BJ (cell line): ENCODE measurements at places on chromosomes 5 and 9.

- no peak for DNase-seq
These were observed 1.8 kb upstream of the SELENOP start for GRCh38 chr5:42813533-42813932.

- no peak for DNase-seq
These were observed 10.5 kb downstream of the ADGRV1 start for GRCh38 chr5:90569084-90569483.

- DNase-seq, result no peak
These were observed 5.9 kb upstream of the SPOUT1 start for GRCh38 chr9:128835246-128836210.

- DNase-seq, result no peak
These were observed 7.3 kb upstream of the SLC25A51 start for GRCh38 chr9:37911271-37911681.

DNA sequence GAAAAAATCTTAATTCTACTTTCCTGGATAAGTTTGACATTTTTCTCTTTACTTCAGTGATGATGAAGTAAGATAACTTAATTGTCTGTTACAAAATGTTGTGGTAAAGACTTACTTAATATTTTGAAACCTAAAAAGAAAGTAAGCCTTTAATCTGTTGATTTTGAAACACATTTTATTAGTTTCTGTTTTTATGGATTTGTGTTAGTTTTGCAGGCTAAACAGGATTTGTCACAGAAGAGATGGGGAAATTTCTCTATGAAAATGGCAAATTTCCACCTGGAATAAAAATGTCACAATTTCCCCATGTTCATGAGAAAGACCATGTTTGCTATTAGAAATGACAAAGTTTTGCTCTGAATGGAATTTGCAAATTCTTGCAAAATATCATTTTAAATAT, 237.1 kb downstream of the RFX3 start:
- DNase-seq, result peak; percentile 15

DNA sequence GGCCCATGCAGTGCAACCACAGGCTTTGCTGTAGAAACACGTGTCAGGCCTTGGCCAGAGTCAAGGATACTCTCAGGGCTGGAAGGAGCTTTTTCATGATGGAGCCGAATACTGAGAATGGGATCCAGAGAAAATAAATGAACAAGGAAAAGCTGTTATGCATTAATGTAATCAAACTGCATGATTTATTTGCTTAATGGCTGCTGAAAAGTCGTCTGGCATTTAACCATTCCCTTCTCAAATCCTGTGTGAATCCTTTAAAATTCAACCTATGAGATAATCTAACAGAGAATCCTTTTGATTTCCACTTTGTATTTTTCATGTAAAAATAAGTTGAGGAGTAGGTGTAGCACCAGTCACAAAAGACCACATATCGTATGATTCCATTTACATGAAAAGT, 24.1 kb upstream of the GNA14 start:
- DNase-seq, result no peak

DNA sequence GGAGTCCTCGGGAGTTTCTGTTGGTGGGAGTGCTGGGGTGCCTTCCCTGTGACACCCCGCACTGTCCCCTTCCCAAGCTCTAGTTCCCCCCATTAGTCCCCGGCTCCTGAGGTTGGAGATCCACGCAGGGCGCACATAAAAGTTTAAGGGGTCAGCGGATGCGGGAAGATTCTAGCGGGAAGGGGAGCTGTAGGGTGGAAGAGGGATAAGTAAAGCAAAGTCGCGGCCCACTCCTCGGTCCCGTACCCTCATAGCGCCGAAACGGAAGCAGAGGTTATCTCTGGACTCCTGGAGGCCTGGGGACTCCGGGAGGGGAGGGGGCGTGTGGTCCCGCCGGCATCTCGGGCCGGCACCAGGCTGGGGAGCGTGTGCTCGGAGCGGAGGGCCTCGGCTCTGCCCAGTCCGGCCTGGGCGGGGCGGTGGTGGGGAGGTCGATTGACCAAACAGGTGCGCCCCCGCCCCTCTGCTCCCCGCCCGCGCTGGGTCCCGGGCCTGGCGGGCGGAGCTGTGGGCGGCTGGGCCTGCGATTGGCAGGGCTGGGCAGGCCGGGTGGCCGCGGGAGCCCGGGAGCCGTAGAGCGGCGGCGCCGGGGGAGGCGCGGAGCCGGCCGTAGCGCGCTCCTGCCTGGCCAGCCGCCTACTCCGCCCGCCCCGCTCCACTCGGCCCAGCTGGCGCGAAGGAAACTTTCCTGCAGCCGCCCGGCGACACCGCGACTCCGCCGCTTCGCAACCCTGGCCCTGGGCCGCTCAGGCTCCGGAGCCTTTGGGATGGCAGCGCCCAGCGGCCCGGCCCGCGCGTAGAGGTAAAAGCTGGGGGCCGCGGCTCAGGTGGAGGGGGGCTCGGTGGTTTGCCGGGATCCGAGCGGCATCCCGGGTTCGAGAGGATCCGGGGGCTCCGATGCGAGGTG, 52.2 kb upstream of the DAB2IP start:
- DNase-seq, result no peak

DNA sequence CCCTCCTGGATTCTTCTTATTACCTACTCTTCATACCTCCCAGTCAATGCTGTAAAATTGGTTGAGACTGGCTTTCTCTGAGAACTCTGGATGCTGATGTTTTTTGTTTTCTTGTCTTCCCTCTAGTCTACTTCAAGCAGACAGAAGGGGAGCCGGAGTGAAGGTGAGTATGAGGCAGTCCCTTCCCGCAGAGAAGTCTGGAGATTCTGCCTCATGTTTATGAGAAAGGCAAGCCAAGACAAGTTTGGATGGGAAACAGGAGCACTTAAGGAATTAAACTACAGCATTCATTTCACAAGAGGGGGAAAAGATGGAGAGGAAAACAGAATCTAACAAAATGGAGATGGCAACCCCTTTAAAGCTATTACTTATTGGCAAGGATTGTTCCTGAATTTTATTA, 246.1 kb downstream of the TRIM32 start:
- no peak for DNase-seq

- DNase-seq, result peak; percentile 51
These were observed 68.2 kb downstream of the NR2F1-AS1 start for GRCh38 chr5:93512799-93513198.

DNA sequence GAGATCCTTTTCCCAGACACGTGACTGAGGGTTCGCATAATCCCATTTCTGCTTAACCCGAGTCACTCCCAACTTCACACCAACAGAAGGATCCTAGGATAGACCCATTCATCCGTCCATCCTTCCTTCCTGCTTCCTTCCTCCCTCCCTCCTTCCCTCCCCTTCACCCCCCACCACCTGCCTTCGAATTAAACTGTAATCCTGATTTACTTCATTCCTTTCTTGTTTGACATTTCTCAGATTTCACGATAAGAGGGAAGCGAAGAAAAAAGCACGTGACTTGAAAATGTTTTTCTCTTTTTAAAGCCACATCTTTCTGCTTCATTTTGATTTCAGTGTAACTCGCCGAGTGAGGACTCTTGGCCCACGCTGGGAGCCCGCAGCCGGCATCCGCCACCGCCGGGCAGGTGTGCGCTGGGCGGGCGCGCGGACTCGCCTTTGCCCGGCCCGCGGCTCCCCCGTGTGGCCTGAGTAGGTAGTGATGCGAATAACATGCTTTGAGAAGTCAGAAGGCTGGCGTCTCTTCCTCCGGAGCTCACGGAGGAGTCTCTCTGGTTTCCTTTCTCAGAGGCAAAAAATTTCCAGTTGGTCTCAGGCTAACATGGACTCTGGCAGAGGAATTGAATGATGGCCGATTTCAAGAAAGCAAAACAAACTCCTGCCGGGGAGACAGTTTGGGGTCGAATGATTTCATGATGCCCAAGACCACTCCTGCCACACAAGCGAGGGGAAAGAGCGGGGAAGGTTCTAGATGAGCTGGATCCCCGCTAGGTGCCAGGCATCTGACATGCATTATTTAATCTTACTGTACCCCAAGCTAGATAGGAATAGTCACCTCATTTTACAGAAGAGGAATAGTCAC, 117.7 kb downstream of the SLC12A2 start:
- no peak for DNase-seq

DNA sequence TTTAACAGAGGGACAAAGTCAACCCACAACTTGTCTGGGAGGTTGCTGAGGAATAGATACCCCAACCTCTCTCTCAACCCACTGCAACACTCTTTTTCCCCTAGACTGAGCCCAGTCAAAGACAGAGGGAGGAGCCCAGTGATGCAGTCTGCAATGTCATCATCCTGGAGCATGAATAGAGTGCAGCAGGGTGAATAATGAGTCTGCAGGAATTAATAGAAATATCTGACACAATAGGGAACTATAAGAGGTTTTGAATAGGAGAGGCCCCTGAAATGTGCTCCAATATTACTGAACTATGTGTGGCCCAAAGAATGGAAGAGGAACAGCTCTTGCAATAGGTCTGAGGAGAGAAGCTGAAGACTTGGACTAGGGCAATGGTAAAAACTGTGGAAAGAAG, 59.1 kb downstream of the PDCD1LG2 start:
- no peak for DNase-seq

DNA sequence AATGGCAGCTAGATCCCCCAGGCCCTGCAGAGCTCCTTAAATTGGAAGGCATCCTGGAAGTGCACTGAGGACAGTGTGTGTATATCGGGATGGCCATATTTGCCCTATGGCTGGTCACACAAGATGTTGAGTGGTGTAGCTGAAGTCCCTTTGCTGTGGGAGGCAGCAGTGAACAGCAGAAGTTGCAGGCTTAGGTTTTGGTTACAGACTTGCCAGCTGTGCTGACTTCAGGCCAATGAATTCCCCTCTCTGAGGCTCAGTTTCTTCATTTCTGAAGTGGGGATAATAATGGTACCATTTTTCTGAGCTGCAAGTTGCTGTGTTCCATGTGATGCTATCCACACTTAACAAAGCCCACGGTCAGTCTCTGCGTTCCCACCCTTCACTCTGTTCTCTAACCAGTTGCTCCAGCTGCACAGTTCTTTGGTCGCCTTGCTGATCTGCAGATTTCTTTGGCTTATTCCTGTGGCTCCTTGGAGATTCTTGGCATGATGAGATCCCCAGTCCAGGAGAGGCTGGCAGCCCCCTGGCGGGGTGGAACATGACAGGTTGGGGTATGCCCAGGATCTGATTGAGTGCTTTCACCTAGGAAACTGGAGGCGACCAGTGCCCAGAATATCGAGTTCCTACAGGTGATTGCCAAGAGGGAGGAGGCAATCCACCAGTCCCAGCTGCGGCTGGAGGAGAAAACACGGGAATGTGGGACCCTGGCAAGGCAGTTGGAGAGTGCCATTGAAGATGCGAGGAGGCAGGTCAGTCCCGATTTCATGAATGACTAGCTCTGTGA, 6.5 kb upstream of the GLE1 start:
- DNase-seq, result no peak

DNA sequence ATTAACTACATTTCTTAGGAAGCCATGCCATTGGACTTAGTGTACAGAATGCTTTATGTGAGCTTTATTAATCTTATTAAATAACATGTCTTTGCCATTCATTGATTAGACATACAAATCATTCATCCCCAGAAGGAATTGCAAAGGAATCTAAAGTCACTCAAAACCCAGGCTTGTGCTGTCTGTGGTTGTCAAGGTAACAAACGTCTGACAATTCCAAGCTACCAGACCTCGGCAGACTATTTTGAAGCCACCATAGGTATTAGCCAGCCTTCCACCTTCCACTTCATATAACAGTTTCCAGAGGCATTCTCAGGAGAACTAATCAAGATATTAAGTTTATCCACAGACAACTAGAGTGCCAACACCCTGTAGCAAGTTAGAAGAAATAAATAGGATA, 135.2 kb upstream of the TUSC1 start:
- DNase-seq, result no peak

GRCh38 chr9:15103290-15103689, 193.1 kb upstream of the FREM1 start:
- DNase-seq, result no peak
